ENCODE measurements at places on chromosomes 4 and X.
A peak's percentile ranks its signal among the peaks of the same experiment; 100 is the strongest.

- DNase-seq, result no peak
These were observed 53.8 kb upstream of the TXK start for GRCh38 chr4:48187813-48188212.

DNA sequence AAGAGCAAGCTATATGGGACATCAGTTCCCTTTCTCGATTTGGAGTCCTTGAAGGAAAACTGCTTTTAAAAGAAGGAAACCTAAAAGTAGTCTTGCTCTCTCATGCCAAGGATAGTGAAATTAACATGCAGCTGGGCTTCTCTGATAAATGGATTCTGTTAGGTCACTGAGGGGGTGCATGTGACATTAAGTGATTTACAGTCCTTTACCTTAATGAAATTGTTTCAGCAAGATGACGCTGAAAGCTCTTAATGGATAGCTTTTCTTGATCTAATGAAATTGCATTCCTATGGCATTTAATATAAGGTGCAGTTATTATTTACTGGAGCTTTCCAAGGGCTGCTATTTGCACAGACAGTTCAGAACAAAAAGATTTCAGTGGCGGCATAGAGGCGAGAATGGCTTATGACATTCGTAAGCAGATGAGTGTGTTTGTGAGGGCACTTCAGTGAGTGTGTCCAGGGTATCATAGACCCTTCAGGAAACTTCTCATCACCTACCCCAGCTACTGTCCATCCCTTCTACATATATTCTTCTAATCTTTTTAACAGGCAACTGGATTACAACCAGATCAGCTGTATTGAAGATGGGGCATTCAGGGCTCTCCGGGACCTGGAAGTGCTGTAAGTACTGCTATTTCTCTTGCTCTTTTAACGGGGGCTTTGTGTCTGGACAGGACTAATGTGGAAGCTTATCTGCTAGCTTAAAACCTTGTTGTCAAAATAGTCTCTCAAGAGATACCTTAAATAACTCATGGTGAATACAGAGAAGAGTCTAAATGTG, 219.9 kb upstream of the PACRGL start:
- DNase-seq, result no peak

DNA sequence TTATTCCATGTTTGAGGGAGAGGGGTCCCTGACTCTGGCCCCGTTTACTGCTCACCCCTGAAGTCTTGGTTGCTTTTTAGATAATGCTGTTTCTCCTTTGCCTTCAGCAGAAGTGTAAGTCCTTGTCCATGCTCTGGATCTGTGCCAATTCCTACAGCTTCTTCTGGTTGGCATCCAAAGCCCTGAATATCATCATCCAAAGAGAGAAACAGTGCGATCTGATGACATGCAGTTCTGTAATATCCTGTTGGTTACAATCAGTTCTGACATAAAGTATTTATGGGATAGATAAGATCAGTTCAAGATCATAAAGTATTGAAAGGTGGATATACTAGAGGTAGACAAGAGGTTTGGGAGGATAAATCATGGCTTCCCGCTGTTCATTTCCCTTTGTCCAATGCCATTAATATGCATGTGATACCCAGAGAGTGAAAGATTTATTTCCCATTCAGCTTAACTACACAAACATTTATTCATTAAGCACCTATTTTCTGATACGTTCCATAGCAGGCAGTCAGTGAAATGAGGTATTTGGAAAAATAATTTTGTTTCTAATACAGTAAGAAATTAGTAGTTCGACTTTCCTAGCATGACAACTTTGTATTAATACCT, 53.2 kb upstream of the TMEM150C start:
- no peak for DNase-seq

DNA sequence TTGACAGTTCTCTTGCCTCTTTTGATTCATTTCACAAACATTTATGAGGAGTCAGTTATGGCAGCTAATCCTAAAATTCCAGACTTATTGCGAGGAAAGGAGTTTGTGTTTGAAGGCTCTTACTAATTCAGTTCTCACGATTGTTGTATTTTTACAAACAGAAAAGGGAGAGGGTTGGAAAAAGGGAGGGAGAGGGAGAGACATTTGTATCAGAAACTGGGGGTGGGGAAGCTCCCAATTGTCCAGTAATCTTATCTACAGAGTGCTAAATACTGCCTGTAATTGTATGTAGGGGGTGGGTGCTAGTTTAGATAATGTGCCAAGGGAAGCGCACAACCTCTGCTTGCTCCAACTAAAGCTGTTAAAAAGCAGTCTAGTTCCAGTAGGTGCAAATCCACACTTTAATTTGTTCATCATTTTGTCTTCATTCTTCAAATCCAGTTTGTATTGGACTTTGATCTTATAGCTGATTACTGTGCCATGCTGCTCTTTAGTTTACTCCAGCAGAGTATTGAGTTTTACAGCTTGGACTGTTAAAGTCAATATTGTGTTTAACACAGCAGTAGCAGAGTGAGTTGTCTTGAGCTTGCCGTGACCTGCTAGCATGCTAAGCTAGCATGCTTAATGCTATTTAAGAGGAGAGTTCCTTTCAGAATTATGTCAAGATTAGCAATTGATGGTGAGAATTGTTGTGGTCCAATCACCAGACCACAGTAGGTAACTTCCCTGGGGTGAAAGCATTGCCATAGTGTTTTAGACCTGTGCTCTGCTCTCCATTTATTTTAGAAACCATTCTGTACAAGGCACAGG, 13.9 kb downstream of the FNIP2 start:
- no peak for DNase-seq

DNA sequence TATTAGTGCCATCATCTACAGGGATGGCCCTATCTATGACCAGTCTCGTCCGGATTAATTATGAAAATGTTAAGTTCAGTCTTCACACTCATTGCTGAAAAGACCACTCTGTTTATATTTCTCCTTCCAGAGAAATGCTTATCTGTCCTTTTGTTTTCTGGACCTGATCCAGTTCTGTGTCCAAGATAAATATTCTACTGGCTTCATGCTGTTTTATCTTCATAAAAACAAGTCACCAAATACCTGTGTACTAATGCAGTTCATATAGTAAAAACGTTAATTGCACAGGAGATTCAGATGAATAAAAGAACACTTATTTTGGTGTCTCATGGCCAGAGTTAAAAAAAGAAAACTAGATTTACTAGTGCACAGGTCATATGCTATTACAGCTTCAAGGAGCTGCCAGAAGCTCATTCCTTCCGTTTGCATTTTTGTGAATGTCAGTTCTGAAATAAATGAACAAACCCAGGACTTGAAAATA, 17.3 kb downstream of the FNIP2 start:
- no peak for DNase-seq

GRCh38 chrX:154059231-154059630, 38.3 kb downstream of the MECP2 start:
- DNase-seq, result no peak

DNA sequence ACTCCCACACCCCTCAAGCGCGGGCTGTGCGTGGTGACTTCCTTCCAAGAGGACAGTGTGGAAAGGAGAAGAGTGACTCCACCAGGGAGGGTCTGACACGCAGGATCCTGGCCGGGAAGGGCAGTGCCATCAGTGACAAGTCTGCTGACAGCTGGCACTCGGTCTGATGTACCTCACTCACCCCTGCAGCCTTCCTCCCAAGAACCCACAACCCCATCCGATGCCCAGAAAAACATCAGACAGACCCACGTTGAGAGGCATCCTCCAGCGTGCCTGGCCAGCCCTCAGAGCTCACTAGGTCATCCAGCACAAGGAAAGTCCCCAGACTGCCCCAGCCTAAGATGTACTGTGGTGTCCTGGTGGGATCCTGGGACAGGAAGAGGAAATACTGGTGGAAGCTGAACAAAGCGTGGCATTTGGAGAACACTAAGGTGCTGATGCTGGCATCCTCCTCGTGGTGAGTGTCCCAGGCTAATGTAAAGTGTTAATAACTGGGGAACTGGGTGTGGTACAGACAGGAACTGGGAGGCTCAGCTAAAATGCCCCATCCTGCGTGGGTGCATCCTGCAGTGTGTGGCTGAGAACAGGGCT, 200.0 kb upstream of the PSAPL1 start:
- DNase-seq, result no peak

DNA sequence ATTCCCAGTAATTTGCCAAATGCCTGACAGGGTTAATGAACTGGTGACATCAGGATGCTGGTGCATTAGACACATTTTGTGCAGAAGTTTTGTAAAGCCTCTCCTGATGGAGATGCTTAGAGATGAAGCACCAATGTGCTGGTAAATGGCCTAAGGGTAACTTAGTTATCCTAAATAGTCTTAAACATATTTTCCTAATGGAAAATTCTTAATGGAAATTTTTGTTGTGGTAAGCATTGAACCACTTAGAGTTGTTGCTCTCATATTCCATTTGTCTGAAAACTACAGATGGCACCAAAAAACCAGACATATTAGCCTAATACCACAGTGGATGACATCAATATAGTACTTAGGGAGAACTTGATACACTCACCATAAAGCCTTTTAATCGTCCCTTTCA, 154.5 kb upstream of the ANK2 start:
- no peak for DNase-seq

DNA sequence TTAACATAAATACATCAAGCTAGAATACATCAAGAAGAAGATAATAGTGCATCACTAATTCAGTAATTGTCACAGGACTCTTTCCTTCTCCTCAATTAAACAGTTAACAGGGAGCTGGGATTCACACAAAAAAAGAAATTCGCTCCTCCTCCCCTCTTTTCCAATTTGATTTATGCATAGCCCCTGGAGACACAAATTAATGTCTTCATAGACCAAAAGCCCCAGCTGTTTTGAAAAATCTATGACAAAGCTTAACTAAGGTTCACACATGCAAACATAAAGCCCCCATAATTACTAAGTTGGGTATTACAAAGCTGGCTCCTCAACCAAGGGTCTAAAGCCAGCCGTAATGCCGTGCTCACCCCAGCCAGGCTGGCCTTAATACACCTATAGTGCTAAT, 61.2 kb downstream of the ENOX2 start:
- DNase-seq, result no peak

DNA sequence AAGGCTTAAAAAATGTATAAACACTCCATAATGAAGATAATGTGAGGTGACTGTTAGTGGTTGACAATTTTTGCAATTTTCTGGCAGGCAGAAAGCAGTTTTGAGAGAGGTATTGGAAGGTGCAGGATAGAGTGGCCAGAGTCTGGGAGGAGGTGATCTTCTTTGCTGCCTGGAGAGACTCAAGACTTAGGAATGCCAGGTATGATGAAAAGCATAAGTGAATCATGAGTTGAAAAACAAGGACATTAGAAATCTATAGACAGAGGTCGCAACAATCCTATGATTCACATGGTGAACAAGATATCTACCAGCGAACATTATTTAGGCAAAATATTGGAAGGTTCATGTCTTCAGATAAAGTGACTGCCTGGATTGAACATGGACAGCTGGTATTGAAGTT, 118.5 kb downstream of the CFAP299 start:
- peak; percentile 19 for DNase-seq

DNA sequence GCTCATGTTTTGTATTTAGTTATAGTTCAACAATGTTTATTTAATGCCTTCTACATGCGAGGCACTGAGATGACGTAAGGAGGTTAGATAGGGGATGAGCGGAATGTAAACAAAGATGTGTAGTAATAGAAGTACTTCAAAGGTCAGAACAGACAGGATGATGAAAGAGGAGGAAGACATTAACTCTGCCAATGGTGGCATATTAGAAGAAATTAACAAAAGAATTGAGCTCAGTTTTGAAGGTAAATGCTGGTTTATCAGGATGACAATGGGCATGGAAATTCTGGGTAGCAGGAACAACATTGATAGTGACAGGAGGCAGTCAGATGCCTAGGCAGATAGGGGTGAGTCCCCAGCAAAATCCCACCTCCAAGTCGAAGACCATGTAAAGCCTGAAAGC, 62.3 kb upstream of the PGRMC2 start:
- no peak for DNase-seq

- DNase-seq, result no peak
These were observed 44.6 kb upstream of the ANKRD50 start for GRCh38 chr4:124757126-124757525.

- peak; percentile 5 for DNase-seq
These were observed 98.0 kb downstream of the TBL1X start for GRCh38 chrX:9562851-9563250.

DNA sequence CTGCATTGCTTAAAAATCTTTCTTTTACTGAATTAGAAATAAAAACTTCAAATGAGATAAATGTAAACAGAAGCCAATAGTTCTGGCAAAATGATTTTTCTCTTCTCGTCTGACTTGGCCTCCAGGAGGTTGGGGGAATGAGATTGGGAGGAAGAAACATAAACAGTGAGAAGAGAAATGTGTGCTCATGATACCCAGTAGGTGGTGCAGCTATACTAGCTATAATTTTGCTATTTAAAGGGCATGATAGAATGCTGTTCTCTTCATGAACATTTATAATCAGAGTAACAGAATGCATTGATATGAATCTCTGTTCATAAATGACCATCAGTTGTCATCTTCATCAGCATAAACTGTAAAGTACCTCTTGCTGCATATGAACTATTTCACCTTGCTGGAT, 85.5 kb downstream of the TACR3 start:
- DNase-seq, result no peak

GRCh38 chr4:118363166-118363565, 10.4 kb upstream of the PRSS12 start:
- no peak for DNase-seq

DNA sequence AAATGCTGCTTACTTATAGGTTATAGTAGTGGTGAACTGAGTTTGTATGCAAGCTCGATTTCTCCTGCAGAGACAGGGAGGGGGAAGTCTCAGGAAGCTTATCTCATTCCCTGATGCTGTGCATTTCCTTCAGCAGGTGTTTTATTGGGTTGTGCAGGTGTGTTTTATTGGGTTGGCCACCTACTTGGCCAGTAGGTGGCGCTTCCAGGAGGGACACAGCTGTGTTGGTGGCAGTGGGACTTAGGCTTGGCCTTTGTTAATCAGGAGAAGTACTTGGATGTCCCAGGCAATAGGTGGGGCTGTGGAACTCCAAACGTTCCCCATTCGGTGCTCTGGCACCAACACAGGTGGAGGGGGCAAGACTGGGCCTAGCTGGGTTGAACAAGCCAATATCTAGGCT, 196.0 kb upstream of the DCAF8L1 start:
- DNase-seq, result no peak

GRCh38 chrX:27008486-27008885, 454.7 kb downstream of the PPP4R3C start:
- DNase-seq, result no peak

GRCh38 chr4:79613269-79613935, 205.4 kb upstream of the GK2 start:
- DNase-seq, result no peak

DNA sequence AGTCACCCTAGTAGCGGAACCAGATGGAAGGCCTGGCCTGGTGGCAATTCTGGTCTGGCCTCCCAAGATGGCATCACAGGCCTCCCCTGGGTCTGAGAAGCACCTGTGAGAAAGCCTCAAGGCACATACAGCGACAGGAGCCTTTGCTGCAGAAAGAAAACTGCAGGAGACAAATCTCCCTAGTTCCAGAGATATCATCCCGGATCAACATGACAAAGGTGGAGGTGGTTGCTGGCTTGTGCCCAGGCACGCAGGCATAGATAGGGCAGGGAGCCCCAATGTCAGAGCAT, 93.6 kb downstream of the BCOR start:
- no peak for DNase-seq

DNA sequence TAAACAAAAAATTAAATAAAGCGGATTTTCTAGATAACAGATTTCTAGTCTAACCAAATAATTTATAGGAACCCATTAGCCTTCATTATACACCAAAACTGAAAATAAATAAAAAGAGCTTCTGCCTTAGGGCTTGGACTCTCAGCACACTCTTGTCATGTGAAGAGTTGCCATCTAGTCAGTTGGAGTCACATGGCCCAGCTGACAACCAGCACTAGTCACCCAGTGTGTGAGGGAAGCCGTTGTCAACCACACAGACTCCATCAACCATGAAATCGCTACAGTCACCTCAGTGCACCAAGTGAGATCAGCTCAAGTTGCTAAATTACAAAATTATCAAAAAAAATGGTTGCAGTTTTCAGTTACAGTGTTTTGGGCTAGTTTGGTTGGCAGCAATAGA, 470.0 kb downstream of the GASK1B start:
- no peak for DNase-seq

Data from H54 (cell line).